ENCODE measurements at places on chromosomes 11 and 22.
A peak's percentile ranks its signal among the peaks of the same experiment; 100 is the strongest.

DNA sequence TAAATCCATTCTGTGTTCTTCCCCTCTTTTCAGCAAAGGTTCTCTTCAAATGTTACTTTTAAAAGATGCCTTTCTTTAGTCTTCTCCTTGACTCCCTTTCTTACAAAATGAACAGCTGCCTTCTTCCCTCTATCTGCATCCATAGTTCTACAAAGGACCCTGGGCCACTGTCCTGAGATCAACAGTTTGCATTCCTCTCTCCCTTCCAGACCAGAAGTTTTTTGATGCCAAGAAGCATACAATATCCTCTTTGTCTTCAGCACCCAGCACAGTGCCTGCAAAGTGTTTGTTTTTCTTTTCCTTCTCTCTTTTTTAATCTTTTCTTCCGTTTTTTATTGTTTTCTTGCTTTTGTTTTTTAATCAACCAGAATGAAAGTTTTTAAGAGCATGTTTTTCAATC is 183.5 kb upstream of the SNX19 start:
- no peak for DNase-seq

DNA sequence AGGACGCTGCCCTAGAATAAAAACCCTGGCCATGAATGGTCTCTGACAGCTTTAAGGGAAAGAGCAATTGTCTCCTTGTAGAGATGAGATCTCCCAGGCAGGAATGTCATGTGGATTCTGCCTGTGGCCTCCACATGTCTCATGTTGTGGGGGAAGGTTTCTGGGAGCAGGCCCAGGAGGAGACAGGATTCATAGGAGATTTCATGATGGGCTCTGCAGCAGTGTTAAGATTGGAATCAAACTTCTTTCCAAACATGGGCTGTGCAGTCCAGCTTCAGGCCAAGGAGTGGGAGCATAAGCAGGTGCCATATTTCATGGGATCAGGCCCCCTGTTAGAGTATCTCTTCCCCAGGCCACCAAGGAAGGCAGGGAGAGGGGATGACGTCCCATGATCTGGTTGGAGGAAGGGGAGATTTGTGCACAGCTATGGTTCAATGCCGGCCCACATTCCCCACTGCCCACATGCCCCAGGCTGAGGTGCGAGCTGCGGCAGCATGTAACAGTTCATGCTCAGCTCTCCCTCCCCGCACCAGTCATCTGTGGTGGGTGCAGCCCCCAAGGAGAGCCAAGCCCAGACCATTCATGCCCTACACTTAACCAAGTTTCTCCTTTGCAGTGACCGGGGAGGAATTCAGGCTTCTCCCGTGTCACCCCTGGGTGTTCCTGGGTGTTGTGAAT is 42.5 kb downstream of the LMO1 start:
- no peak for DNase-seq

GRCh38 chr11:62341588-62341987 is 4.3 kb downstream of the ASRGL1 start:
- DNase-seq: no peak

DNA sequence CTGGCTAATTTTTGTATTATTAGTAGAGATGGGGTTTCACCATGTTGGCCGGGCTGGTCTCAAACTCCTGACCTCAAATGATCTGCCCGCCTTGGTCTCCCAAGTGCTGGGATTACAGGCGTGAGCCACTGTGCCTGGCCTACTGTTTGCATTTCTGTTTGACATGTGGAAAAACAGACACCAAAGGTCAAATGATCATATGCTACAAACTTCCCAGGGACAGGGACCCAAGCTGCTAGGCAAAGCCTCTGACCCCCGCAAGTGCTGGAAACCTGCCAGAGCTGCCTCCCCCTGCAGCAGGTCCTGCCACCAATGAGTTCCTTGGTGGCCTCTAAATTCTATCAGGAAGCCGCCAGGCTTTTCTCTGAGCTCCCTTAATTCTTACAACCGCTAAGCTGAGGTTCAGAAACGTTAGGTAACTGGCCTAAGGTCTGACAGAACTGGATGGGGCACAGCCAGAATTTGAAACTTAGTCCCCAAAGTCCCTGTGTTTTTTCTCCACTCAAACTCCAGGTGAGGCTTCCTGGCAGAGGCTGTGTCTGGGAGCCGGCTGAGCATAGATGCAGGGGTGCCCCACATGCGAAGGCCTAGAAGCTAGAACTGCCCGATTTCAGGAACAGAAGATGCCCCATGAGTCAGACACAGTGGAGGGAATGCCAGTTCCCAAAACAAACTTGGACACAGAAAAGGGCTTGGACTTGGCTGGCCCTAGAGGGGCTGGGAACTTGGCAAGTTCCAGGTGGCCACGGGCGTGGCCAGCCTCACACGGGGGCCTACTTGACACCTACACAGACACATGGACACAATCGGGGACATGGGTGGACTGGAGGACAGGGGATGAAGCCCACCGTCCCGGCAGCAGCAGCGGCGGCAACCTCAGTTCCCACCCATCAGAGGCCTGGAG is 7.4 kb downstream of the CSNK1E start:
- DNase-seq: no peak

DNA sequence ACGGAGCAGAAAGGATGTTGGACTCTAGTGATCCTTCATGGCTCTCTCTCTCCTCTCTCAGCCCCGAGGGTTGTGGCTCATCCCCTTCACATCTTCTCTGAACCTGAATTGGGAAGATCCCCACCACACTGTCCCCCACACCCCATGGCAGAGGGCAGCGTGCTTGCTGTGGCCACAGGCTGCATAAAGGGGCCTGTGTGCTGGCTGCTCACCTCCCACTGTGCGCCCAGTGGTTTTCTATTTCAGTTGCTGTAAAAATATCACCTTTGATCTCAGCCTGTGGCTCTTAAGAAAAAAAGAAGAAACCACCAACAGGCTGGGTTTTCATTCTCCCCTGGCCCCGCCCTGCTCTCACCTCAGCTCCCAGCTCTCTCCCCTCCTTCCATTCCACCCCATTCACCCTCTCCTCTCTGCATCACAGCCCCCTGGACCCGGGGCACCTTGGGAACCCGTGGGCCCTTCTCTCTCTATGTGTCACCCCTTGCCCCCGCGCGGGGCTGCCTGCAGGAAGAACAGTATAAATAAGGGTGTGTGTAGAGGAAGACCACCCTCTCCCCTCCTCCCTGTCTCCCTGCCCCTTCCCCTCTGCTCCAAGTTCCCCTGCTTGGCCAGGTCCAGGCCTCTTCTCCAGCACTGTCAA is 25.8 kb upstream of the WNT11 start:
- DNase-seq: no peak

- DNase-seq: no peak
Measured at GRCh38 chr22:36472689-36473088, 8.8 kb downstream of the TXN2 start.

- no peak for DNase-seq
Measured at GRCh38 chr11:111559800-111560464, 19.4 kb downstream of the LAYN start.

DNA sequence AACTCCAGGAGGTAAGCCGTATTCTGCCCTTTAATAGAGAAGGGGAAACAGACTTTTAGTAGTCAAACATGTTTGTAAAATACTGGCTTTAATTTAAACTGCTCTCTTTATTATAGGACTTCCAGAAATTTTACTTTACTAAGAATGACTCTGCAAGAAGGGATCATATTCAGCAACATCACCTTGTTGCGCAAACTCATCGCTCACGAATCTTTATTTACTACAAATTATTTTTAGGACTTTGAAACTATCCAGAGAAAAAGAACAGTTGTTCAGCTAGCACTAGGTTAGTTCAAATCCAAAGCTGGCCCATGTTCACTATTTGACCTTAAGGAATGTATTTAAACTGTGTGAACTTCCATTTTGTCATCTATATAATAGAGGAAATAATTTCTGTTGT is 498.3 kb upstream of the TENM4 start:
- no peak for DNase-seq

- no peak for DNase-seq
Measured at GRCh38 chr11:65918211-65919140, at the start of gene C11orf68. Gene C11orf68, minus strand, starts transcription at chr11:65919062. Its CDS starts 31 bp downstream, at chr11:65919031.

- DNase-seq: no peak
Measured at GRCh38 chr11:70068950-70069349, 9.2 kb upstream of the ANO1 start.

DNA sequence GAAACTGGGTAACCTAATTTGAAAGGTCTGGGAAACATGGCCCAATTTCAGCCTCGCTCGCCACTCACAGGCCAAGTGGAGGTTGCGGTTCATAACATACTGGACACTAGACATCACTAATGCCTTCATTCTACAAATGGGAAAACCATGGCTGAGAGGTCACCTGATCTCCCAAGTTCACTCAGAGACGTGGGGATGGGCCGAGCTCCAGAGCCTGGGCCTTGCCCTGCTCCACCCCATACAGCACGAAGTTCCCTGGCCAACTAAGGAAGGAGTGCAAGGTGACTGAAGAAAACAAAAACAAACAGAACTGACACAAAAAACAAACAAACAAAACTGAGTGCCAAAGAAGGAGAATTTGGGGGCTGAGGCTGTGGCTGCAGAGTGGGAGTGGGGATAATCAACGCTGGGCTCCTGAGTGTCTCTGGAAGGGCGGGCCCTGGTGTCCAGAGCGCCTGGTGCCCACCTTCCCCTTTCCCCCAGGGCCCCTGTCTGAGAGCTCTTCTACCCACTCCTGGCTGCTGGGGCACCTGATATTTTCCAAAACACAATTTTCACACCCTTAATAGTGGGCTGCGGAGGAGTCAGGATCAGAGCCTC is 46.5 kb upstream of the ADA2 start:
- no peak for DNase-seq

- DNase-seq: no peak
Measured at GRCh38 chr11:33699515-33700062, 1.0 kb downstream of the C11orf91 start.

GRCh38 chr11:121336279-121336937 is 43.8 kb downstream of the SC5D start:
- DNase-seq: no peak

GRCh38 chr11:89361734-89362133 is 129.4 kb downstream of the NOX4 start:
- no peak for DNase-seq

DNA sequence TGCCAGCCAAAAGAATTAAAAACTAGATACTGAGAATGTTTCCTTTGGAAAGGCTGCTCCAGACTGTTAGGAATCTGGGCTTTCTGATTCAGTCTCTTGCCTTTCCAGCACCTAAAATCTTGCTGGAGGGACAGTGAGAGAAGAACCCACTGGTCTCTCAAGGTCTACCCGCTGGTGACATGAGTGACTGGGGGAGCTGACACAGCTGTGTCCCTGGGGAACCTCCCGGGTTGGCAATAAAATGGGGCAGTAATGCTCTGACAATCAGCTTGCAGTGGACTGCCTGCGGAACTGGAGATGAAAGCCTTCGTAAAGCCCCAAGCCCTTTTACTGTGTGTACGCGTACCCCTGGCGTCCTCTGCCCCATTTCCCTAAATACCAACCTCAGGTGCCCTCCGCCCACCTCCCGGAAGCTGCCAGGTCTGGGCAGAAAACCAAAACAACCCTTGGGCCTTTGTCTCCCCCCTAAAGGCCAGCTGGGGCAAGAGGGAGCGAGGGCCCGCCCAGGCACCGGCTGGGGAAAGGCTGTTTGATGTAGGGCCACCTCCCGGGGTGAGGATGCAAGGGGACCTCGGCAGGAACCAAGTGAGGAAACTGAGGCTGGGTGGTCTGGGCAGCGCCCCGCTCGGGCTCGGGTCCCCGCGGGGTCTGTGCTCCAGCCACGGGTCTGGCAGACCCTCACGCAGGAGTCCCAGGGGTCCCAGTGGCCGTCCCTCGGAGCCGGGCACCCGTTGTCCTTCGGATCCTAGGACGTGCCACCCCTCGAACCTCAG is 741 bp downstream of the CARS1 start:
- no peak for DNase-seq

- DNase-seq: no peak
Measured at GRCh38 chr11:75557666-75558494, 4.2 kb upstream of the SERPINH1 start.

DNA sequence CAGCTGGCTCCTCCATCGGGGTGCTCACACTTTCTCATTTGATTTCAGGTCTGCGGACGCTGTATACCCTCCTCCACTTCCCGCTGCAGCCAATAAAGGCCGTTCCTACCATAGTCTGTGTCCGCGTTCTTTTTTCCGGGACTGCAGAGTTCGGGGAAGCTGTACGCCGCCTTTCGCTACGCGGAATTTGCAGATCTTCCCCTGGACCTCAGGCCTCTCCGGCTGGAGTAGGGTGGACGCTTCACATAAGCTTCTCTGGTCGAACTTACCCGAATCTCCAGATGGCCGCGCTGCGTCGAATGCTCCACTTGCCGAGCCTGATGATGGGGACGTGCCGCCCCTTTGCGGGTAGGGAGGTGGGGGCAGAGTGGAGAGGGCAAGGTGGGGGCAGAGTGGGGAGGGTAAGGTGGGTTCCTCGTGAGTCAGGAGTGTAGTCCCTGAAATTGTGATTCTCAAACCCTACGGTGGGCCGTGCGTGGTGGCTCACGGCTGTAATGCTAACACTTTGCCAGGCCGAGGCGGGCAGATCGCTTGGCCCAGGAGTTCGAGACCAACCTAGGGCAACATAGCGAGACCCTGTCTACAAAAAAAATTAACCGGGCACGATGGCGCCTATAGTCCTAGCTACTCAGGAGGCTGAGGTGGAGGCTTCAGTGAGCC is 617 bp downstream of the CSKMT start:
- DNase-seq: peak; percentile 30

DNA sequence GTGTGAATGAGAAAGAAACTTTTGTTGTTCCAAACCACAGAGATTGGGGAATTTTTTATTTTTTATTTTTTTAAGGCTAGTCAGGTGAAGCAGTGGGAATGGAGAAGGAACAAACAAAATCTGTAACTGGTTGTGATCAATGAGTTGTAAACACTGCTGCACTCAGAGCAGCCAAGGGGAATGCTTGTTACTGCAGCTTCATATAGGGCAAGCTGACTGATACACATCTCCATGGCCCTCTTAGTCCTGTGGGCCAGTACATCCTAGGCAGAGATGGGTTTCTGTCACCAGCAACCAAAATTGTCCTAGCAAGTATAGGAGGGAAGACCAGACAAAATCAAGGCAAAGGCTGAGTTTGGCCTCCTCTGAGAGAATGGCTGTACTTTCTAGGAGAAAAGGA is 306.8 kb downstream of the CTTN start:
- DNase-seq: no peak

GRCh38 chr22:31124290-31124689 is 1.5 kb downstream of the INPP5J start:
- DNase-seq: no peak

- no peak for DNase-seq
Measured at GRCh38 chr22:43777286-43777685, 34.8 kb downstream of the EFCAB6 start.

GRCh38 chr11:2995031-2995561 is 3.0 kb upstream of the NAP1L4 start:
- DNase-seq: no peak

DNA sequence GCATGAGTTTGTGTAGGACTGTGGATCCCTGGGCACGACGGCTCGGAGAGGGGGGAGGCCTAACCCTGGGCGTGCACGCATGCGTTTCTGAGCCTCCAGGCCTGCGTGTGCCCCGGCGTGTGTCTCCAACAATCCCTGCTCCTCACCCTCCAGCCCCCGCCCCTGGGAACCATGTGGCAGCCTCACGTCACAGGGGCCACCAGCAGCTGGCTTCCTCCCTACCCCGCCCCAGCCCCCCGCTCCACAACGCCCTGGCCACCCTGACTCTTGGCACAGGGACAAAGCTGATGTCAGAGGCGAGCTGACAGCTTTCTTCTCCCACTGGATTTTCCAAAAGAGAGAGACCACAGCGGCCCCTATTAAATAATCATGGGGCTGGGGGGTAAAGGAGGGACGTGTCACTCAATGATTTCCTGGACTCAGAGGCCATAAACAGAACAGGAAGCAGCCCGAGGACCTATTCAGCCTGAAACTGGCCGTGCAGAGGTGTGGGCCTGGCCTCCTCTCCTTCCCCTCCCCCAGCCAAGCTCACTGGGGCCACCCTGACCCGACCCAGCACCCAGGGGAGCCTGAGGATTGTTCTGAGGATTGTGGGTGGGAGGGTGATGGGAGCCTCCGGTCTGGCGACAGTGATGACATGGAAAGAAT is 6.8 kb upstream of the LIF start:
- DNase-seq: no peak

Data from activated CD4-positive, CD25-positive, alpha-beta regulatory T cell treated with anti-CD3 and anti-CD28 coated beads, Interleukin-2, amount 50 U/mL, for 16 hours (primary cell).